ENCODE measurements at places on chromosomes 4 and X.
A peak's percentile ranks its signal among the peaks of the same experiment; 100 is the strongest.

DNA sequence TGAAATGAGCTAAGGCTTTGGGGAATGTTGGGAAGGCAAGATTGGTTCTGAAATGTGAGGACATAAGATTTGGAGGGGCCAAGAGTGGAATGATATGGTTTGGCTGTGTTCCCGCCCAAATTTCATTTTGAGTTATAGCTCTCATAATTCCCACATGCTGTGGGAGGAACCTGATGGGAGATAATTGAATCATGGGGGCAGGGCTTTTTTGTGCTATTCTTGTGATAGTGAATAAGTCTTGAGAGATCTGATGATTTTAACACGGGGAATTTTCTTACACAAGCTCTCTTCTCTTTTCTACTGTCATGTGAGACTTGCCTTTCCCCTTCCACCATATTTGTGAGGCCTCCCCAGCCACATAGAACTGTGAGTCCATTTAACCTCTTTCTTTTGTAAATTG, 157.6 kb upstream of the C1QTNF7 start:
- no peak for DNase-seq

- no peak for DNase-seq
Measured at GRCh38 chr4:6221851-6222760, 21.8 kb upstream of the JAKMIP1 start.

DNA sequence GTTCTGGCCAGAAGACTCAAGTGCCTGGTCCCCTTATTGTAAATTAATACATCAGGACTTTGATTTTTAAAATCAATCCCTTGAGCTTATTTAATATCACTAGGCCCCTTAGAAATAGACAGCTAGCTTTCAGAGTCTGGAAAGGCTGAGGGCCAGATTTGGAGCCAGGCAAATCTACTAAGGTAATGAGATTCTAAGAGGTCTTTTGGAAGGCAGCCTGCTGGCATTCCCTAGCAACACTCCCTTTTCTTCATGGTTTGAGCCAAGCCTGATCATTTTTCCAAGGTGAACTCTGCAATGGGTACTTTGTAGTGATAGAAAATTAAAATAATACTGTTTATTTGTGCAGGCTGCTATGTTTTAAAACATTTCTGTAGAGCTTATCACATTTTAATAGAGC, 378.5 kb downstream of the FAT4 start:
- no peak for DNase-seq

- no peak for DNase-seq
Measured at GRCh38 chr4:186170966-186171365, 20.4 kb upstream of the CYP4V2 start.

- DNase-seq = no peak
Measured at GRCh38 chr4:89353514-89353913, 45.9 kb upstream of the GPRIN3 start.

DNA sequence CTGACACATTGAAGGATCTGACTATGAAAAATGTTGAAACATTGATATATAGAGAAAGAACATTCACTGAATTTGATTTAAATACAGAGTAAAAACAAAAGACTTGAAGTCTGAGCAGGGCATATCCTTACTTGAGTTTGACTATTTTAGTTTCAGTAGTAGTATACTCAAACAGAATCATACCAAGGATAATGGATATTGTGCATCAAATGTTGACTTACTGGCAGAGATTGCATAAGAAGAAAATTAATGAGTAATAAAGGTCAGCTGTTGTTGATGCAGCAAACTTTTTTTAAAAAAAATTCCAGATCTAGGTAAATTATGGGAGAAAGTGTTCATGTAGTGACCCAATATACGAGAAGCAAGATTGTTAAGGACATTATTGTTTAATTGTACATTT, 94.5 kb upstream of the APOOL start:
- DNase-seq = no peak

GRCh38 chr4:104870495-104871233, 276.0 kb upstream of the TET2 start:
- DNase-seq = no peak

- DNase-seq = no peak
Measured at GRCh38 chrX:57929373-57929772, 19.1 kb upstream of the ZXDA start.

GRCh38 chr4:1009542-1010394, 1.7 kb upstream of the FGFRL1 start:
- peak; percentile 91 for DNase-seq

- DNase-seq = no peak
Measured at GRCh38 chr4:99062120-99062519, 26.5 kb downstream of the ADH5 start.

GRCh38 chrX:63394872-63395271, 43.7 kb upstream of the SPIN4 start:
- DNase-seq = no peak

DNA sequence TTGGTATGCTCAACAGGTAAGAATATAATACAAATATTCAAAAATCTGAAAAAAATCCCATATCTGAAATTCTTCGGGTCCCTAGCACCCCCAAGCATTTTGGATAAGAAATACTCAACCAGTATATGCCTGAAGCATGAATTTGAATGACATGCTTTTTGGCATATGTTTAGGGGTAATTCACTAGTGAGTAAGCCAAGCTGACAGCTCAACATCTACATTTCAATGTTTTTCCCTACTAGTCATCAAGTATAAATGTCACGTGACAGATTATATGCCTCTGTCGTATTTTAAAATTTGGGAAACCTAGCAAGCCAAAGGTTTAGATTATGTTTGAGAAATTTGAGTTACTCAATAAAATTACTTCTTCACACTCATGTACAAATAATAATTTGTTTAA, 125.1 kb downstream of the FGF16 start:
- DNase-seq = no peak

DNA sequence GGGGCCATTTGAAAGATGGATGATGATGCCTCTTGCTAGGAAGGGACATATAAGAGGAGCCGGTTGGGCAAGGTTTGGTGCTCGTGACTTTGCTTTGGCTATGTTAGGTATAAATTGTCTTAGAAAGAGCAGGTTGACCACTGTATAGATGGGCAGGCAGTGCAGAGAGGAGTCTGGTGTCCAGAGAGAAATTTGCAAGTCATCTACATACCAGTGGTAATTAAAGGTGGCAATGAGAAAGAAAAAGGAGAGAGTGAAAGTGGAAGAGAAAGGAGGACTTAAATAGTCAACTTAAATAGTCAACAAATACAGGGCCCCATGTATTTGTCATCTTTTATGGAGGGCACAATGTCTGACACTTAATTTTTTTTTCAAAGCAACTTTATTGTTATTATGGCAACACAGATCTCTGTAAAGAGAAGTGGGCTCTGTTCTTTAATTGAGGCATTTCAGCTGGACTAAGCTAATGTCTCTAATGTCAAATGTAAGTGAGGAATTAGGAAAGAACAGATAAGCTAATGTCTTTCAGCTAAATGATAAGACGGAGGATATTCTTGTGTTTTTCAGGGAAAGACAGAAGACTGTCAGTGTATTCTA, 75.4 kb upstream of the ANXA3 start:
- DNase-seq = no peak

DNA sequence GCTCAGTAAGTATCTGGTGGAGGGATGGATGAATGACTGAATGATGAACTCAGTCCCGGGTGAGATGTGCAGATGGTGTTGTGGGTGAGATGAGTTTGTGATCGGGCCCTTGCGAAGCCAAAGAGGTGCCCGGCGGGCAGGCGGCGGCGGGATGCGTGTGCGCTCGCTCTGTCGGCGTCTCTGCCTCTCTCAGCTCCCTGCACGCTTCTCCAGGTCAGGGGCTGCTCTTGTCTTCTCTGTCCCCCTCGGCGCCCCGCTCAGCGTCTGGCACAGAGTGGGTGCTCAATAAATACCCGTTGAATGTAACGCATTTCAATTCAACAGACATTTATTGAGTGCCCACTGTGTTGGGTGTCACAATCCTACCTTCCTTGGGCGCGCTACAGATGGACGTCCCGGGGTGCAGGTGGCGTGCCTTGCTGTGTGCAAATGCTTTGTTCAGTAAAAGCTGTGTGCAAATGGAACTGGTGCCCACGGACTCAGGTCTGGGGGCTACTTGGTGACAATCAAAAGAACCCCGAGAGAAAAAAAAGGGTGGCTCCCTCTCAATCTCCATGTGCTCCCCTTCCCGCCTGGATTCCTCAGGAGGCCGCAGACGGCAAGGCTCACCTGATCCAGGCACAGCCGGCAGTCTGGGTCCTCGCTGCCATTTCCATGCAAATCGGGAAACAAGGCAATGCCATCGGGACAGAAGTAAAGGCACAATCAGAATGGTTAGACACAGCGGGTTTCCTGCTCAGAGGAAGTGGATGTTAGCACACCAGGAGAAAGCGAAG, 65.6 kb upstream of the AFAP1 start:
- no peak for DNase-seq

DNA sequence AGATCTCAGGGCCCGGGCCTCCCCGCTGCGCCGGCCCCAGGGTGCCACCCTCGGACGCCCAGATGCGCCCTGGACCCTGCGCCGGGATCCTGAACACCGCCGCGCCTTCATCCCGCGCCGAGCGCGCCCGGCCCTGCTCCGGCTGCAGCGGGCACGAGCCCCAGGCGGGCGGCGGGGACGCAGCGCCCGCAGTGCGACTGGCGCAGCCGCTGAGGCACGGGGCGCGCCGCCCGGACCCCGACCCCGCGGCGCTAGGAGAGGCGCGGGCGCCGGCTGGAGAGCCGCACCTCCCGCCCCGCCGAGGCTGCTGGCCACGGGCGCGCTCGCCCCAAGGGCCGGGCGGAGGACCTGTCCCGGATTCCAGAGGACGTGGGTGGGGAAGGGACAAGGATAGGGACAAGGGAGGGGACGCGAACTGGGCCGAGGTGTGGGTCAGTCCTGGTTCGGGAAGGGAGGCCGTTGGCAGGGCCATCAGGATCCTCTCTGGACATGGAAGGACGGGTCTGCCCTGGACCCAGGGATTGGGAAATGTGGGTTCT, 1.1 kb downstream of the ZFYVE28 start:
- no peak for DNase-seq

- no peak for DNase-seq
Measured at GRCh38 chr4:104411502-104411901, 83.2 kb downstream of the CXXC4 start.

DNA sequence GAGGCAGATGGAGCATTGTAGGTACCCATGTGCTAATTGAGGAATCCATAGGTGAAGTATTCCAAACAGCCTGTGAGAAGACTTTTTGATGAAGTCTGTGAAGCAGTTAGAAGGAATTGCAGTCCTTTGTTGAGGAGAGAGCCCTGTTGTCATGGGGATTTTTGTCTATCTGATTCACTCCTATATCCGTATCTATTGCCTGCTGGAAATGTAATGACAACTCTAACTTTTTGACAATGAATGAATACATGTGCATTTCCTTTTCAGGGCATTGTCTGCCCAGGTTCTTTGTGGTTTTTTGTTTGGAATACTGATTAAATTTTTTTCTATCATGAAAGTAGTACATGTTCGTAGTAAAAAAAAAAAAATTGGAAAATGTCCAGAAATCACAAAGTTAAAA, 31.1 kb downstream of the STK32B start:
- no peak for DNase-seq

- no peak for DNase-seq
Measured at GRCh38 chr4:24736066-24736465, 59.3 kb upstream of the SOD3 start.

GRCh38 chrX:40148385-40149285, 50.9 kb upstream of the BCOR start:
- no peak for DNase-seq

DNA sequence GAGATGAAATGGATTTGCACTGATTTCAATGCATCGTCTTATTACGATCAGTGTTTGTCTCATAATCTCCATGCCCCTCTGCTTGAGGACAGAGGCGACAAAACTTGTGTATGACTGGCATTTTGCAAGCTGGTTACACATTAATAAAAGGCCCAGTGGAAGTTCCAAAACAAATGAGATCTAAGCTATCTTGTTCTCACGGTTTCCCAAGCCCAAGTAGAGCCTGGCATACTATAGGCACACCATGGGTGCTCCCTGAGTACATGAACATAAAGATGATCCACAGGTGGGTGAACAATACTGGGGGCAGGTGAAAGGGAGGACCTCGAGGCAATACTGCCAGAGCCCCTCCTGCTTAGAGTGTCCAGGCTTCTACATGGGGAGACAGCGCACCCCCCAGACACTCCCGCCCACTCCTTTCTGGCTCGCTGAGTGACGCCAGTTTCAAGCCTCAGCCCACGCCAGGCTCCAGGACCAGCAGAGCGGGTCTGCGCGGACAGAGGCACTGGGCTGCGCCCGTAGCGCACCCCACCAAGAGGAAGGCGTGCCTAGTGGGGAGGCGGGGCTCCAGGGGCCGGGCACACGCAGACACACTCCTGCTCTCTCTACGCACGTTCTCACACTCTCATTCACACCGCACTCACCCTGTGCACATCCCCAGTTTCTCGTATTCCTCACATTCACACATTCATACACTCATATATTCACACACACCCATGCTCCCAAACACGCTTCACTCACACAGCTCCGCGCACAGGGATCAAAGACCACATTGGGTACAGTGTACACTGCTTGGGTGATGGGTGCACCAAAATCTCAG, 8.9 kb upstream of the GSX2 start:
- DNase-seq = no peak

- DNase-seq = no peak
Measured at GRCh38 chrX:68387776-68388175, 45.5 kb downstream of the OPHN1 start.

DNA sequence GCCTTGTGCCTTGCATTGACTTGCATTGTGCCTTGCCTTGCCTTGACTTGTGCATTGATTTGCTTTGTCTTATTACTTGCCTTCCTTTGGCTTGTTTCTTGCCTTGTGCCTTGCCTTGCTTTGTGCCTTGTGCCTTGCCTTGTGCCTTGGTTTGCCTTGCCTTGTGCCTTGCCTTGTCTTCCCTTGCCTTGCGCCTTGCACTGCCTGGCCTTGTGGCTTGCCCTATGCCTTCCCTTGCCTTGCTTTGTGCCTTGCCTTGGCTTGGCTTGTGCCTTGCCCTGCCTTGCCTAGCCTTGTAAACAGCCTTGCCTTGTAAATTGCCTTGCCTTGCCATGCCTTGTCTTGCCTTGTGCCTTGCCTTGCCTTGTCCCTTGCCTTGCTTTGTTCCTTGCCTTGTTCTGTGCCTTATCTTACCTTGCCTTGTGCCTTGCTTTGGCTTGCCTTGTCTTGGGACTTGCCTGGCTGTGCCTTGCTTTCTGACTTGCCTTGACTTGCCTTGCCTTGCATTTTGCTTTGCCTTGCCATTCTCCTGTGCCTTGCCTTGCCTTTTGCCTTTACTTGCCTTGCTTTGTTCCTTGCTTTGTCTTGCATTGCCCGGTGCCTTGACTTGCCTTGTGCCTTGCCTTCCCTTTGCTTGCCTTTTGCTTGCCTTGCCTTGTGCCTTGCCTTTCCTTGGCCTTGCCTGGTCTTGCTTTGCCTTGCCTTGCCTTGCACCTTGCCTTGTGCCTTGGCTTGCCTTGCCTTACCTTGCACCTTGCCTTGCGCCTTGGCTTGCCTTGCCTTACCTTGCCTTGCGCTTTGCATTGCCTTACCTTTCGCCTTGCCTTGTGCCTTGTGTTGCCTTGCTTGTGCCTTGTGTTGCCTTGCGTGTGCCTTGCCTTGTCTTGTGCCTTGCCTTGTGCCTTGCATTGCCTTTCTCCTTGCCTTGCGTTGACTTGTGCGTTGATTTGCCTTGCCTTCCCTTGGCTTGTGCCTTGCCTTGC, 97.5 kb downstream of the TAB3 start:
- DNase-seq = no peak
